ENCODE measurements at places on chromosomes 1 and 21.

DNA sequence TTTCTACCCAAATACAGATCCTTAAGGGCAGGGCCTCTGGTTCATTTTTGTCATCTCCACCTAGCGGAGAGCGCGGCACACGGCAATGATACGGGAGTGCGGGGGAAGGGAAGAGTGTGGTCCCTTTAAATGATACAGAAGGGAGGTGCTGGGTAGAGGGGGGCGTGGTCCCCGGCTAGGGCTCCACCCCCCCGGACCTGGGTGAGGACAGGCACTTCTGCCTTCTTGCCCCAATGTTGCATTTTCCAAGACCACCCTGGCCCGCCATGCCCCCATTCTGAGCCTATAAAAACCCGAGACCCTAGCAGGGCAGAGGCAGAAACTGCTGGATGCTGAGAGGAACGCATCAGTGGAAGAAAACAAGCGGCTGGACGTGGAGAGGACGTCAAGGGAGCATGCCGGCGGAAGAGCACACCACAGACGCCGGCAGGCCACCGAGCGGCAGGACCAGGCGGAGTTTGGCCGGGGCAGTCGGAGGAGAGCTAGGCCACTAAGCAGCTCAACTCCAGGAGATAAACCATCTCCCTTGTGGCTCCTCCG is 30.0 kb downstream of the LRRC3 start:
- no peak for DNase-seq

DNA sequence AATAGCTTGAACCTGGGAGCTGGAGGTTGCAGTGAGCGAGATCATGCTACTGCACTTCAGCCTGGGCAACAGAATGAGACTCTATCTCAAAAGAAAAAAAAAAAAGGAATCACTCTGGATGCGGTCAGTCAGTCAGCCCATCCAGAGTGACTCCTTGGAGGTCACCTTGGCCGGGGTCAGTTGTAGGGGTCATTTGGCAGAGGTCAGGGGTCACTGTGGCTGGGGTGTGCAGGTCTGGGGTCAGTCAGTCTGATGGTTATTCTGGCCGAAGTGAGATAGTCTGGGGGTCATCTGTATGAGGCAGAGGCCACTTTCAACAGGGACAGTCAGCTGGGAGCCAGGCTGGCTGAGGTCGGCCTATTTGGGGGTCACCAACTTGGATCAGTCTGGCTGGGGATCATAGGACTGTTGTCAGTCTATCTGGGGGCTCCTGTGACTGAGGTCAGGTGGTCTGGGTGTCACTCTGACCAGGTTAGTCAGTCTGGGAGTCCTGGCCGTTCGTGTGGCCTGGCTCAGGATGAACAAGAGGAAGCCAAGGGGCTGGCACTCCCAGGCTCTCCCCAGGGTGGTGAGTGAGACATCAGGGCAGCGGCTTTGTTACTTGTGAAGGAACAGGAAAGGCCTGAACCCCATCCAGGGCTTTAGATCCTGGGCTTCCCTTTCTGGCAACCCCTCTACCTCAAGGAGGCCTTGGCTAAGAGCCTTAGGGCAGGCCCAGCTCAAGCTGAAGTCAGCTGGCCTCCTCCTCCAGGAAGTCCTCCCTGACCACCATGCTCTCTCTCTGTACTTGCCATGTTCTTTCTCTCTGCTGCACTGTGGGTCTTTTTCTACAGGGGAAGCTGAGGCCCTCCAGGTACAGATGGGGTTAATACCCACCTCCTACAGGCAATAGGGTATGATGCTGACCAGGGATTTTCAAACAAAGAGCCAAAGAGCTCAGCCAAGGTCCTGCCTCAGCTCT is 15.1 kb downstream of the PTPRU start:
- no peak for DNase-seq

GRCh38 chr1:65985393-65986066 is 192.8 kb downstream of the PDE4B start:
- no peak for DNase-seq

DNA sequence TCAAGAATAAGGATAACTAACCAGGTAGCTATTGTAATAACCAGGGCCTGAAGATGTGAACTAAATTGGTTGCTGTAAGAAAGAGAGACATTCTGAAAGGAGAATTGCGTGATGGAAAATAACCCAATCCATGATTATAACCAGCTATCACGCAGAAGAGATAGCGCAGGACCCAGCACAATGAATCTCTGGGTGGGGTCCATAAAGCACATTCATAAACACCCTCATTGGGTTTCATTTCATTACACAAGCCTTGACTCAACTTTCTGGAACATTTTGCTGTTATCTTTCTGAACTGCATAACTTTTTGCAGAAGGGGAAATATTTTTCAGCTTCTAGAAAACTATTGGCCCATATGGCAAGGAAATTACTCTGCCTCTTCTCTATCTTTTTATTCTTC is 45.3 kb upstream of the CDC7 start:
- no peak for DNase-seq

DNA sequence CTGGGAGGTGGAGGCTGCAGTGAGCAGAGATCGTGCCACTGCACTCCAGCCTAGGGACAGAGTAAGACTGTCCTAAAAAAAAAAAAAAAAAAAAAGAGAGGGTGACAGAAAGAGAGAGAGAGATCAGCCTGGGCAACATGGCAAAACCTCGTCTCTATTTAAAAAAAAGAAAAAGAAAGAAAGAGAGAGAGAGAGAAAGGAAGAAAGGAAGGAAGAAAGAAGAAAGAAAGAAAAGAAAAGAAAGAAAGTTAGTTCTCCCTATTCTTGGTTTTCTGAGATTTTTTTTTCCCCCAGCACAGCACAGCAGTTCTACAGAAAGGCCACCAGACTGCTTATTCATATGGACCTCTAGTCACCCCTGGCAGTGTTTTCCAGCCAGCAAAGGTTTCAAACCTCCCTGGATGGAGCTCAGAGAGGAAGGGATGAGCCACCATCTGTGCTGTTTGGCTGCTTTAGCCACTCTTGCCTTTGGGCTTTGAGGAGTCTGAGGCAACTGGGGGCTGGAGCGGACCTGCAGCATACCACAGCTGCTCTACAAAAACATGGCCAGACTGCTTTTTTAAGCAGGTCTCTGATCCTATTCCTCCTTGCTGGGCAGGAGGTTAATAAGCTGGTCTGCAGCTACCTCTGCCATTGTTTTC is 10.6 kb downstream of the S100A6 start:
- no peak for DNase-seq

DNA sequence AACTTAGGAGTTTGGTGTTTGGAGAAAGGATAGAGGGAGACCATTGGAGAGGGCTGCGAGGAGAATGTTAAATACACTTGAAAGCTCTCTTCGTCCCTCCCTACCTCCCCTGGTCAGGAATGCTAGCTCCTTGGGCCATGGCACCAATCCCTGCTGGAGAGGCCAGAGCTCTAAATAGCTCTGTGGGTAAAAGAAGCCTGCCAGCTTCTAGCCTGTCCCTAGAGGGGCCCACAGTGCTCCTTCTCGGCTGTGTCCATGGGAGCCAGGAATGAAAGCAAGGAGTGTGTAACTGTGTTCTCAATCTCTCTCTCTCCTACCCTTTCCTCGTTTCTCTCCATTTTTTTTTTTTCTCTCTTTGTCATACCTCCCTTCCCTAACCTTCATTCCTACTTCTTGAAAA is at the start of gene CCDC190:
CCDC190 (minus strand) TSS at position 75 of the 400 bp plus-strand sequence. CDS start 1,529 bp downstream, outside the sequence.
- no peak for DNase-seq

GRCh38 chr1:119647228-119647733 is 785 bp downstream of the ZNF697 start:
- DNase-seq: no peak

- DNase-seq: no peak
These were observed 25.2 kb downstream of the ETS2 start for GRCh38 chr21:38830671-38831525.

GRCh38 chr1:234205966-234206365 is 167.3 kb upstream of the COA6 start:
- no peak for DNase-seq

DNA sequence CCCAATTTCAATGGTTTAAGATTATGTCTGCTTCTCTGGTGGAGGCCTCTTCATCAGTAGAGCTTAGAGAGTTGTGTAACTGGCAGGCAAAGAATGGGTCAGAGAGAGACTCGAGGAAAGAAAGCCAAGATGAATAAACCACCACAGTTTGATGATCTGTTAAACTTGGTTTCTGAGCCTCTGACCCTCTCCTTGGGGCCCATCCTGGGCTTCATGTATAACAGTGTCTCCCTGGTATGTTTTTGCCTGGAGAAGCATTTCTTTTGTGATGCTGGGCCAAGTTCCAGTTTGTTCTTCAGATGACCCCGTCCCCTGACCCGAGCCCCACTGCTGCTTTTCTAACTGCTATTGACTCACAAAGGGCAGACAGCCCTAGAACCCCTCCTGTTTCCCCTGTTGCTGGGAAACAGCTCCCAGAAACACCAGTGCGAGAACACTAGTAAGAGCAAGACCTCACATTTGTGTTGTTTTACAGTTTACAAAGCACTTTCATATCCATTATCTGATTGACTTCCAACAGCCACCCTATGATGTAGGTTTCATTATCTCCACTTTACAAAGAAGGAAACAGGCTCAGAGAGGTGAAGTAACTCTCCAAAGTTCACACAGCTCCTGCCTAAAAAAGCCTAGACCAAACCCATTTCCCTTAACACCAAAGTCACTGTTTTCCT is 9.0 kb downstream of the CD2 start:
- no peak for DNase-seq

DNA sequence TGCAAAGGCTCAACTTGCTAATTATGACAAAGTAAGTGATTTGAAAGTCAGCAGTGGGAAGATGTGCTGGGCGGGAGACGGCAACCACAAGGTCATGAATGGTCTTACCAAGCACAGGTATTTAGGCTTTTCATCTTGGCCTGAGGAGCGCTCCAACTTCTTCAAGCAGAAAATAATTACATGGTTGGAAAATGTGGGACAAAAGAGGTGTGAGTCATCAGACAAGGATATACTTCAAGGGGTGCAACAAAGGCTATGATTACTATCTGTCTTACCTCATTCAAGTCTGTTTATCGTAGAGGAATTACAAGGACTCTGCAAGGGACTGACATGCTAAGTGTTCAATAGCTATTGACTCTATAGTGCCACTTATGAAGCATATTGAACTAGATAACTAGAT is 2005.7 kb downstream of the MRPL39 start:
- no peak for DNase-seq

DNA sequence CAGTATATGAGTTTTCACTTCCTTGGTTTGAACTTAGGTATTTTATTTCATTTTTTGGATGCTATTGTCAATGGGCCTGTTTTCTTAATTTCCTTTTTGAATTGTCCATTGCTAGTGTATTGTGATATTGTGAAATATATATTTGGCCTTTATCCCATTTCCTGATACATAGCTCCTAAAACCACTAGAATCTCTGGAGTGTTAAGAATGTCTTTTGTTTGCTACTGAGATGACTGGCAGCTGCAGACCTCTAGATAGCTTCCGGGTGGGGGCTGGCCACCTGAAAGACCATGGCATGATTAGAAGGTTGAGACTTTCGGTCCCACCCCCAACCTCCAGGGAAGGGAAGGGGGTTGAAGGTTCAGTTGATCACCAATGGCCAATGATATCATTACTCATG is 245.4 kb downstream of the KCNJ6 start:
- DNase-seq: no peak

- no peak for DNase-seq
These were observed 4.2 kb downstream of the CELA2A start for GRCh38 chr1:15460708-15461095.

- no peak for DNase-seq
These were observed 239.4 kb upstream of the CAMK1G start for GRCh38 chr1:209344156-209344555.

DNA sequence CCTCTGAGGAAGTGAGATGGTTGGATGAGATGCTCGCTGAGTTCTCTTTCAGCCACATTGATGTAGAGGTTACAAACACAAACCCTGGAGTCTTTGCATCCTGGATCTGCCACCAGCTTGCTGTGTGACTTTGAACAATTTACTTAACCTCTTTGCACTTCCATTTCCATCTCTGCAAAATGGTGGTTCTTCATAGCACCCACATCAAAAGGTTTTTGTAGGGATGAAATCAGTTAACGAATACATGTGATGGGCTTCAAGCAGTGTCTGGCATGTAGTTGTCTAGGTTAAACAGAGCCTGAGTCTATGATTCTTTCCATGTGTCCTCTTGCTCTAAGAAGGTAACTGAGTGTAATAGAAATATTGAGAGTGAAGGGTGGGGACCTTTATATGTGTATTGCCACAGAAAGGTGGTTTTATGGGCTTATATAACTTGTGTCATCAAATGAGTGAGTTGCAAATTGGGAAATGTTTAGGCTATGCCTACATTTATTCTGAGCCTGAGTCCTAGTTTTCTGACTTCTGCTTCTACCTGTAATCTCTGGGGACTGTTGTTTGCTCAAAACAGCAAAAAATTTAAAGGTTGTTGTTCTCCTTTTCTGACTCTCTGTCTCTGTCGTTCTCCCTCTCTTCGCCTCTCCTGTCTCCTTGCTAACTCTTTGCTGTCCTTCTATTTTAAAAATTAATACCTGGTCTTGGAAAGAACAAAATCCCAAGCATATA is 27.3 kb upstream of the LRRN2 start:
- DNase-seq: no peak

GRCh38 chr21:44716984-44717383 is 5.6 kb upstream of the TSPEAR start:
- DNase-seq: no peak

- no peak for DNase-seq
These were observed 60.4 kb upstream of the C1orf53 start for GRCh38 chr1:197841883-197842553.

GRCh38 chr1:35883635-35884101 is 659 bp downstream of the AGO1 start:
- DNase-seq: no peak

GRCh38 chr1:25645637-25646400 is 29.2 kb downstream of the MAN1C1 start:
- DNase-seq: no peak

DNA sequence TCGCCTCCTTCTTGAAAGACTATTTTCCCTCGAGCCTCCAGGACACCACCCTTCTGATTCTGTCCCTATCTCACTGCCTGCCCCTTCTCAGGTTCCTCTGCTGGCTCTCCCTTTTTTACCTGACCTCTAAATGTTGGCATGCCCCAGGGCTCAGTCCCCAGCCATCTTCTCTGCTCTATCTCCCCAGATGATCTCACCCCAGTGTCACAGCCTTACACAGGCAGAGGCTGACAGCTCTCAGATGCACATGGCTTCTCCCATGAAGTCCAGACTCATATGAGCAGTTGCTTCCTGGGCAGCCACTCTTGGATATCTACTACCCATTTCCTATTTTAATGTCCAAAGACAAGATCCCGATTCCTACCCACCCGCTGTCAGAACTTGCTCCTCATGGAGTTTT is 37.5 kb downstream of the RXRG start:
- DNase-seq: no peak

DNA sequence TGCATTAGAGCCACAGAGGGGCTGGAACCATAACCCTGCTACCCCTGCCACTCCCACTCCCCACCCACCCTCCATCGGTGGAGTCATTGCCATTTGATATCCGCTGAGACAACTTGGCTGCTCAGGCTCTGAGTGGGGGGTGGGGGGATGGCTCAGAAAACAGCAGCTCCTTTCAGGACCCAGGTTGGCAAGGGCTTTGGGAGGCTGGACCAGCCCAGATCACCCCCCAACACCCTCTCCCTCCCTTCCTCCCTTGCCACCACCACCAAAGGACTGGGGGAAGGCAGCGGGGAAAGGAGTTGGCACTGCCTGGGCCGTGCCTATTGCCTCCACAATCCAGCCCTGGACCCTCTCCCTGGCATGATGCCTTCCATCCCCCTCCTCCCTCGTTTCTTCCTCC is 1.7 kb downstream of the KCNJ10 start:
- DNase-seq: no peak

GRCh38 chr1:41728403-41729202 is 190.1 kb downstream of the HIVEP3 start:
- DNase-seq: no peak

- no peak for DNase-seq
These were observed 6.2 kb upstream of the MARK1 start for GRCh38 chr1:220521778-220522177.

GRCh38 chr1:10899490-10900250 is 103.2 kb upstream of the CASZ1 start:
- DNase-seq: no peak
